Common myeloid progenitor, CD34-positive (primary cell): ENCODE measurements at places on chromosomes 4 and X.

GRCh38 chr4:81509822-81510221 lies 38.1 kb upstream of the RASGEF1B start:
- peak; percentile 91 for DNase-seq

GRCh38 chrX:100685284-100685996 lies 41.4 kb downstream of the SRPX2 start:
- DNase-seq = peak; percentile 86

DNA sequence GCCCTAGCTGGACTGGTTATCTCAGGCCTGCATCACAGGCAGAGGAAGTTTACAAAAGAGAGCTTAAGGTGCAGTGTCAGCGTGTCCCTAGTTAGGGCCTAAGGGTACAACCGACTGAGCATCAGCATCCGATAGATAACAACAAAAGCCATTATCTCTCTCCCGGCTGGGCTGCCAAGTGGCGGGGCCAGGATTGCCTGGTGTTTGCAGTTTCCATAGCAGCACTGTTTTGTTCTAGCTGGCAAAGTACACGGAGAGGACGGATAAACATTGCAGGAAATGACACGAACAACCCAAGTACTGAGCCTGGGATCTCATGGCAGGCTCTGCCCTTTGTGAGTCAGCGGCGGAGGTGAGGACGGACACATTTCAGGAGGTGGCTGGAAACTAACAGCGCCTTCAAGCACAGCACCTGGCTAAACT lies 104.7 kb upstream of the NOCT start:
- DNase-seq = peak; percentile 84

- DNase-seq = no peak
Observed at GRCh38 chr4:109645874-109646710, 57.2 kb downstream of the CASP6 start.

- peak; percentile 26 for DNase-seq
Observed at GRCh38 chr4:112082954-112083586, 62.2 kb upstream of the FAM241A start.

DNA sequence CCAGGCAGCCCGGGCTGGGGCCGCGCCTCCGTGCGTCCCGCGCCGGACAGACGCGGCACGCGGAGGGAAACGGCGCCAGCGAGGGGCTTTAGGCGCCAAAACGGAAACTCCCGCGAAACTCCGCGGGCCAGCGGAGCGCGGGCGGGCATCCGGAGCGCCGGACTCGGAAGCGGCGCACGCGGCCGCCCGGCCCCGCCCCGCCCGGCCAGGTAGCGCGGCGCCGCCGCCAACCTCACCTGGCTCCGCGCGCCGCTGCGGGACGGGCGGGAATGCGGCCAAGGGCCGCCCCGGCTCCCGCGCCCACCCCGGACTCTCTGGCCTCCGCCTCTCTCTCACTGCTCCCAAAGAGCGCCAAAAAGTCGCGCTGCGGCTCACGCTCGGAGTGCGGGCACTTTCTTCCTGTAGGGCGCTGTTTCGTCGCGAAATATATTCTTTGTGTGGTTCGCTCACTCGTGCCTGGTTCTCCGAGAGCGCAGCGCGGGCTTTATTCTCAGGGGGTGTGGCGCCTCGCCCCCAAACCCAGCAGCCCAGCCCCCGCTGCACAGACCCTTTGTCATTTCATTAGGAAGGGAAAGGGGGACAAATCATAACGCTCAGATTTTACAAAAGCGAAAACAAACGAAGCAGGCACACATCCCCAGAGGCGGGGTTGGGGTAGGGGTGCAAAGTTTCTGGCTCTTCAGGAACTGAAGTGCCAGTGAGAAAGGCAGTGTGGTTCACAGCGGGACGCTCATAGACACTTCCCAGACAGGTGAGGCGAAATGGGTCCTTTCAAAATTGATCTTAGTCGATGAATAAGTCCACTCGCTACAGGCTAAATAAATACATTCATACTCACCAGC lies 961 bp upstream of the MBNL3 start:
- DNase-seq = peak; percentile 80

DNA sequence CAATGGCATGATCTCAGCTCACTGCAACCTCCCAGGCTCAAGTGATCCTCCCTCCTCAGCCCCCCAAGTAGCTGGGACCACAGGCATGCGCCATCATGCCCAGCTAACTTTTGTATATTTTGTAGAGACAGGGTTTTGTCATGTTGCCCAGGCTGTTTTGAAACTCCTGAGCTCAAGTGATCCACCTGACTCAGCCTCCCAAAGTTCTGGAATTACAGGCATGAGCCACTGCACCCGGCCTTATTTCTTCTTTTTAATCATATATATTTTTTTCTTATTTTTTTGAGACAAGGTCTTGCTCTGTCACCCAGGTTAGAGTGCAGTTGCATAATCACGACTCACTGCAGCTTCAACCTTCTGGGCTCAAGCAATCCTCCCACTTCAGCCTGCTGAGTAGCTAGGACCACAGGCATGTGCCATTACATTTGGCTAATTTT lies 184.0 kb downstream of the TSPAN5 start:
- DNase-seq = peak; percentile 7

GRCh38 chr4:39456946-39457763 lies 1.6 kb downstream of the RPL9 start:
- no peak for DNase-seq

- DNase-seq = peak; percentile 93
Observed at GRCh38 chr4:125313497-125313896, 1.3 kb upstream of the FAT4 start.

- no peak for DNase-seq
Observed at GRCh38 chr4:19051831-19052230, 1030.3 kb upstream of the LCORL start.
